ENCODE measurements at places on chromosomes 1 and 21.

DNA sequence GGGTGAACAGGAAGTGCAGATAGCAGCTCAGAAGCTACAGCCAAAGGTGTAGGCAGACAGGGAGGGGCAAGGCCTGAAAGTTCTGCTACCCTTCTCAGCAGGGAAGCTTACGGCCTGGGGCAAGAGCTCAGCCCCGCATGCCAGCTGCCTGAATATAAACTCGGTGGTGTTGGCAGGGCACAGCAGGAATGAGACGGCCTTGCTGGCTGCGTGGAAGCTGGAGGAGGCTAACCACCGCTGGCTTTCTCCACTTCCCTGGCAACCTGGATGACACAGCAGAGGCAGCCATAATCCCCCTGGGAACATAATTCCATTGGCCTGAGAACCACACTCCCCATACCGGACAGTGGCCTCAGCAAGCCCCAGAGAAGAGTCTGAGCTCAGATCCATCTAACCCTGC, 81.9 kb upstream of the PRRC2C start:
- DNase-seq = no peak

GRCh38 chr1:18154430-18155194, 47.0 kb downstream of the IGSF21 start:
- DNase-seq = no peak

GRCh38 chr21:31892686-31893085, 19.9 kb downstream of the HUNK start:
- no peak for DNase-seq

DNA sequence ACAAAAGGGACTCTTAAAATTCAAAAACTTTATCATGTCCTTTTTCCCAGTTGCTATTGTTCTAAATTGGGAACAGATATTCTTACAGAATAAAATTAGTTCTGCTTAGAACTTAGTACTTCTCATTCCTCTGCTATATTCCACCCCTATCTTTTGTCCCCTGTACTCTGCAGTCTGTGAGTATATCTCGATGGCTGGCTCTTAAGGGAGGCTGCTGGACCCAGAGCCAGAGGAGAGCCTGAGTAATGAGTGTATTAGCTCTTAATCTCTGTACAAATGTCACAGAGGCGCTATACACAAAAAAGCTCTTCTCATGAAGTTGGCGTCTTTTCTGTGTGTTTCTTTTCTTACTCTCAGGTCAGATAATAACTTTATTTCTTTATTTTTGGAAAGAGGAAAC, 423.4 kb downstream of the ZP4 start:
- no peak for DNase-seq

DNA sequence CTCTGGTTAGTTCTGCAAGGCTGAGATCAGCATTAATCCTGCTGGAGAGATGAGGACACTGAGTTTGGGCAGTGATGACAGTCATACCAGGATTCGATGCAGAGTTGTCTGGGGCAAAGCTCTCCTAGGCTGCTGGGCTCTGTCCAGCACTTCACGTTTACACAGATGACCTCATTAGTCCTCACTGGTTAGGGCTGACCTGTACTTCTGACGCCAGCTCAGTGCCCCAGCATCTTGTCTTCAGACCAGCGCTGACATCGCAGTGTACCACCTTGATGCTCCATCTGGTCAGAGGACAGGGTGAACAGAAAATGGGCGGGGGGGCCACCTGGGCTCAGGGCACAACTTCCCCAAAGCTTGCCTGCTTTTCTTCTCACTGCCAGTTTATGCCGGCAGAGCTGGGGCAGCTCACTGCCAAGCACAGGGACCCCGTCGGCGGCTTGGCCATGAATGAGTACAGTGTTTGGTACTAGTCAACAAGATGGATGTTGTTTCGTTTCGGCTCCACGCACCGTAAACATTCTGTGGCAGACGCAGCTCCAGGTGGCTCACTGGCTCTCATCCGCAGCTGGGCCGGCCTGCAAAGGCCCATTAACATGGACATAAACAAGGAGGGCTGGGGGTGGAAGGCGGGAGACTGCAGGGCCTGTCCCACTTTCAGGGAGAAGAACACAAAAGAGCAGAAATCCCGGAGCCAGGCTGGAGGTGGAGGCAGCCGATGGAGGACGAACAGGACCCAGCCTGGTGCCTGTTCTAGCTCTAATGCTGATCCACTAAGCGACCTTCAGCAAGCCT, 118.7 kb downstream of the GLIS1 start:
- no peak for DNase-seq

GRCh38 chr1:230814949-230815692, 53.2 kb downstream of the C1orf198 start:
- no peak for DNase-seq

DNA sequence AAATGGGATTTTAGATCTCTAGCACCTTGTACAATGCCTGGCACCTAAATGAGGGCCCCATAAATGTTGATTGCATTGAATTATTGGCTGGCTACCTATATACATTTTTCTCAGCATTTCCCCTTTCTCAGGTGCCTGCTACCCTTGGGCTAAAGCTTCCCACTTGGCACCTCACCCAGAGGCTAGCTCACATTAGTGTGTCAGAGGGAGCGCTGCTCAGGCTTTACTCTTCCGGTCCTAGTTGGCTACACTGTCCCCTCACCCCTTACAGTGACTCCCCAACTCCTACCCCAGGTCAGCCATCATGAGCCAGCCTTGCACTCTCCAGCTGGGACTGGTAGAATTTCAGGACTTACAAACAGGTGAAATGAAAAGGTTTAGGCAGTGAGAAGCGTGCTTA, 9.5 kb downstream of the TRAF5 start:
- no peak for DNase-seq

- DNase-seq = no peak
Observed at GRCh38 chr1:205526431-205526830, 22.0 kb downstream of the CDK18 start.

DNA sequence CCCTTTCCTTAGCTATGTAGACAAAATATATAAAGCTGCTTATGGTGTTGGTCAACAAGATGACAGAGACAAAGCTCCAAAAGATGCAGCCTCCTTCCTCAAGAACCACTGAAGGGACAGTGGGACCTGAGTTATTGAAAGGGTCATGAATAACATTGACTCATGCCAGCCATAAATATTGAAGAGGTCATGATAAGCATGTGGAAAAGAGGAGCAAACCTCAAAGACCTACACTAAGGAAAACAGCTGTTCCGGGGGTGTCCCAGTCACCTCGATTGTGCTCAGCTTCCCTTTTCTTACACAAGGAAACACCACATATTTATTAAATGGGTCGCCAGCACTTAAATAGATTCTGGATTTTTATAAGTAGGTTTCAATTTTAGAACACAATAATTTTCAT, 112.9 kb downstream of the PTPRC start:
- no peak for DNase-seq

- no peak for DNase-seq
Observed at GRCh38 chr21:40053007-40053406, 185.8 kb downstream of the PCP4 start.

- DNase-seq = no peak
Observed at GRCh38 chr1:17118268-17118667, 983 bp downstream of the PADI2 start.

Measured in activated CD4-positive, alpha-beta T cell treated with anti-CD3 and anti-CD28 coated beads, Interleukin-2, amount 50 U/mL, for 24 hours (primary cell).